ENCODE measurements at places on chromosomes 13 and 19.

GRCh38 chr19:4062419-4063368 lies 4.0 kb downstream of the ZBTB7A start:
- no peak for DNase-seq

GRCh38 chr13:111370570-111371535 lies 50.4 kb downstream of the TEX29 start:
- no peak for DNase-seq

- no peak for DNase-seq
Measured at GRCh38 chr13:66563076-66563475, 667.1 kb downstream of the PCDH9 start.

GRCh38 chr13:30963791-30964190 lies 31.3 kb downstream of the TEX26 start:
- DNase-seq, result no peak

GRCh38 chr13:67228031-67228430 lies 2.1 kb downstream of the PCDH9 start:
- no peak for DNase-seq

DNA sequence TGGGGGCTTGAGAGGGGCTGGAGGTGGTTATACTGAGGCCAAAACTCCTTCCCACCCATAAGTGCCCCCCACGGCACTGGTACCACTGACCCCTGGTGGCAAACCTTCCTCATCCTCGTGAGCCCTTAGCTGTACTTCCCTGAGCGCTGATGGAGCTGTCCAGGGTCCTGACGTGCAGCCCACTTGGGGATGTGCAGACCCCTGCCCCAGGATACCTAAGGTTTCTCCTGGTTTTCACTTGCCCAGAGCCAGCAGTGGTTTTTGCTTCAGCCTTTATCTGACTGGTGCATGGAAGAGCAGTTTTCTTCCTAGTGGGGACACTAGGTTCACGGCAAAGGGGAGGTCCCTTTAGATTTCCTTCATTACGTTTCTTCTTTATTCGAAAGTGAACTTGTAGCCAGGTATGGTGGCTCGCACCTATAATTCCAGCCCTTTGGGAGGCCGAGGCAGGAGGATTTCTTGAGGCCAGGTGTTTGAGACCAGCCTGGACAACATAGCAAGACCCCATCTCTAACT lies 28.7 kb upstream of the KCTD15 start:
- no peak for DNase-seq

DNA sequence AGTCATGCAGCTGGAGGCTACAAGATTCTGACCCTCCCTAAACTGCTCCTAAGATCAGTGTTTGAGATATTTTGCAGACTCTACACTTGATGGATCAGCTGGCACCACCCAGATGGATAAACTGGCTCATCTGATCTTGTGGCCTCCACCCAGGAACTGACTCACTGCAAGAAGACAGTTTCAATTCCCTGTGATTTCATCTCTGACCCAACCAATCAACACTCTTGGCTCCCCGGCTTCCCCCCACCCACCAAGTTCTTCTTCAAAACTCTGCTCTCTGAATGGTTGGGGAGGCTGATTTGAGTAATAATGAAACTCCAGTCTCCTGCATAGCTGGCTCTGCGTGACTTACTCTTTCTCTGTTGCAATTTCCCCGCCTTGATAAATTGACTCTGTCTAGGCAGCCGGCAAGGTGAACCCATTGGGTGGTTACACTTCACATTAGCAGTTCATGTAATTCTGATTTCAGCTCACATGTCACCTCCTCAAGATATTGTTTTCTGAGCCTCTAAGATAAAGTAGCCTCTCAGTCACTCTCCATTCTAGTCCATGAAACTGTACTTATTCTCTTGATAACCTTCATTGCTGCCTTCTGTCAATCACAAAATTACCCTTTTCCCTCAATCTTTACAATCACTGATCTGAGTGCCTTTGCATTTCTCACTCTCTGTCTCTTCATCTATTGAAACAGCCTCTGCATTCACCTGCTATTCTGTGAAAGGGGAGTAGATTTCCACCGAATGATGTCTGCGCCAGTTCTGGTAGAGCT lies 9.9 kb upstream of the FPR3 start:
- DNase-seq, result peak; percentile 85

DNA sequence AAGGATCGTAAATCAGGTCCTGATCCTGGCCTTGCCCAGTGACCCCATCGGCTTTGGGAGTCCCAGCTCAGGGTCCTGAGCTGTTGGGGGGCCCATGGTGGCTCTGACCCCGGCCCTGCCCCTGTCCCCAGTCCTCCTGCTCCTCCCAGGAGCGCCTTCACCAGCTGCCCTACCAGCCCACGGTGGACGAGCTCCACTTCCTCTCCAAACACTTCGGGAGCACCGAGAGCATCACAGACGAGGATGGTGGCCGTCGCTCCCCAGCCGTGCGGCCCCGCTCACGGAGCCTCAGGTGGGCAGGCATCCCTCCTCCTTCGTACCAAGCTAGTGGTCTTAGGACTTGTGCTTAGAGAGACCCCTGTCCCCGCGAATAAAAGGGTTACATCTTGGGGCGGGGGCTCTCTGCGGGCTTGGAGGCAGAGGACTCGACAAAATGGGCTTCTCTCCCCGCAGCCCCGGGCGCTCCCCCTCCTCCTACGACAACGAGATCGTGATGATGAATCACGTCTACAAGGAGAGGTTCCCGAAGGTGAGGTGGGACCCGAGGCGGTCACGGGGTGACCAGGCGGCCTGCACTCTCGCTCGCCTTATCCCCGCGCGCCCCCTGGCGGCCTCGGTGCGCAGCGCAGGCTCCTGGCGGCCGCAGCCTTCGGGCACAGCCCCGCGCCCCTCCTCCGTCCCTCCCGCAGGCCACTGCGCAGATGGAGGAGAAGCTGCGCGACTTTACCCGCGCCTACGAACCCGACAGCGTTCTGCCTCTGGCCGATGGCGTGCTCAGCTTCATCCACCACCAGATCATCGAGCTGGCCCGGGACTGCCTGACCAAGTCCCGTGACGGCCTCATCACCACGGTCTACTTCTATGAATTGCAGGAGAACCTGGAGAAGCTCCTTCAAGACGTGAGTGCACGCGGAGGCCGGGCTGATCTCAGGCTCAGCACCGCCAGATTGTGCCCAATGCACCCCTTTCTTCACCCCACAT lies 9.1 kb downstream of the MAST1 start:
- peak; percentile 80 for DNase-seq

DNA sequence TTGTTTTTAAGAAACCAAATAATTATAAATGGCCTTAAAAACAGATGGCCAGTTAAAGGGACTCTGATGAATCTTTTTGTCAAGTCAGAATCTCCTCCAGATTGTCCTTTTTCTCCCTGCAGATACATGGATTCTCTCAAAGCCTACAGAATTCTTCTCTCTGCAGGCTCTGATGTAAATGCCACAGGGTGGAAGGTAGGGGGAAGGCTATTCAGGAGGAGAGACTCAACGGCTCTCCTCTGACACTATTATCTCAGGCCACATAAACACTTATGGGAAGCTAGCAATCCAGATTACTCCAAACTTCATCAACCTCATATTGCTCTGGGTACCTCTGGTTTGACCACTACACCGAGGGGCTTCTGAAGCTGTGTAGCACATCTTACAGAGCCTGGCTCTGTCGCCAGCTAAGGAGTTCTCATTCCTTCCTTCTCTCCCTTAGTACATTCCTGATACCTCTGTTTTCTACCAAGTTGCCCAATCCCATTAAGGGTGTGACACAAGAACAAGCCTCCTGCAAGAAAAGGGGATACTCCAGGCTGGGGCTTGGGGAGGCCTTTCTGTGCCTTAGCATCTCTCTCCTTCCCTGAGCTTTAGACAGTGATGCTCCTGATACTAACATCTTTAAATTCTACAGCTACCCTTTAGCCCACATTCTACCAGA lies 14.9 kb downstream of the LCP1 start:
- DNase-seq, result no peak

GRCh38 chr19:11699931-11700794 lies 38.6 kb downstream of the ZNF823 start:
- no peak for DNase-seq

- no peak for DNase-seq
Measured at GRCh38 chr13:33480561-33480960, 195.0 kb upstream of the STARD13 start.

DNA sequence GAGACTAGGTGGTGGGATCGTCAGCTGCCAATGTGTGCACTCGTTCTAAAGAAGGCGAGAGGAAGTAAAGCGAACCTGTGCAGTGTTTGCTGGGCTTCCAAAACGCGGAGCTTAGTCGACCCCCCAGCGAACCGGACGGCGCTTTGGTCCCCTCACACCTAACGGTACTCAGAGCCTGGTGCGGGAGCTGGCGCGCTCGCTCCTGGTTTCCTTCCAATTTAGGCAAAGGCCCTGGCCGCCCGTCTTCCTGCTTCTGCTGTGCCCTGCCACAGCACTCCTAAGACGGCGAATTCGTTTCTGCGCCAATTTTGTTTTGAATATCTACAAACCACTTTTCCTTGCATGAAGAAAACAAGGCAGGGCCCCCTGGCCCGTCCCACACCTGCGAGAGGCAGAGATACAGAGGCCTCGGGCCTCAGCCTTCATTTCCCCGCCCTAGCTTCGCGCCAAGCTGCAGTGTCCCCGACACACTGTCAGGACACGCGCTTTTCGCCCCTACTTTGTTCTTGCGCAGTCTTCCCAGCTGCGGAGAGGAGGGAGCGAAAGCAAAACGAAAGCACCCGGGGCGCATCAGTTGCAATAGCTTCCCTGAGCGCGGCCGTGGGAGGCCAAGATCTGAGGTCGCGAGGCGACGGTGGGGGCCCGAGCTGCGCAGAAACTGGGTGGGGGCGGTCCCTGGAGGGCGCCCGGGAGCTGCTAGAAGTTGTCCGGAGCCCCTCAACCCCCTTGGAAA lies 111.9 kb downstream of the KCNRG start:
- DNase-seq, result peak; percentile 65

DNA sequence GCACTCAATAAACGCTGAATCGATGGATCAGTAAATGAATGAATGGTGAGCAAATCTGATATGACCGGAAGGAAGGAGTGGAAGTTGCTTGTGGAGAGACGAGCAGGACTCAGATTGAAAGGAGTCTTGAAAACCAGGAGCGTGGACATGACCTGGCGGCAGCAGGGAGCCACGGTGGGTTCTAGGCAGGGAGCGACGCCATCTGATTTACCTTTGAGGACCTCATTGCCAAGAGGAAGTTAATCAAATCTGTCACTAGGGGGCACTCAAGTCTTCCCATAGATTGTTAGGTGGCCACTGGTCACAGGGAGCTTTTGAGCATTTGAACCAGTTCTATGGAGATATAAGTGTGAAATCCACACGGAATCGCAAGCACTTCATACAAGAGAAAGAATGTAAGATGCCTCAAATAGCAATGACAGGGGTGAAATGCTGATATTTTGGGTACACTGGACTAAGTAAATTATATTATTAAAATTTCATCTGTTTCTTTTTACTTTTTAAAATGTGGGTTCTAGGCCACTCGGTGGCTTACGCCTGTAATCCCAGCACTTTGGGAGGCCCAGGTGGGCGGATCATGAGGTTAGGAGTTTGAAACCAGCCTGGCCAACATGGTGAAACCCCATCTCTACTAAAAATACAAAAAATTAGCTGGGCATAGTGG lies 9.2 kb upstream of the FBN3 start:
- DNase-seq, result peak; percentile 61

- no peak for DNase-seq
Measured at GRCh38 chr13:37113534-37113933, 8.1 kb upstream of the CSNK1A1L start.

- peak; percentile 94 for DNase-seq
Measured at GRCh38 chr19:35612559-35613321, at the start of gene HAUS5. Gene HAUS5, plus strand, starts transcription at chr19:35612735. Its CDS starts 60 bp downstream, at chr19:35612795.

DNA sequence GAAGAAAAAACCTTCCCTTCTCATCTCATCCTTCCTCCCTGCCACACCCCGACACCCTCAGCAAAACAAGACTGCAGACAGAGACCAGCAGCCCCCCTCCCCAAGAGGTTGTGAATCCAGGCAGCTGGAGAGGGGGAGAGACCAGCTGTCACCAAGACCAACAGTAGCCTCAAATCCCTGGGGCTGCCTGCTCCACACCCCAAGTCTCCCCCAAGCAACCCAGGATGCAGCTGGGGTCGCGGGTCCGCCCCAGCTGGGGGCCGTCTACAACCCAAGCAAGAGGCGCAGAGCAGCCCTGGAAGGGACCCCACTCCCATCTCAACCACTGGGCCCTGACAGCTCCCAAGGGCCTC lies 7.1 kb downstream of the KLF16 start:
- DNase-seq, result no peak

- DNase-seq, result no peak
Measured at GRCh38 chr19:6465006-6465405, 935 bp downstream of the CRB3 start.

- no peak for DNase-seq
Measured at GRCh38 chr19:1016647-1017114, 4.2 kb downstream of the TMEM259 start.

GRCh38 chr19:35740108-35740422 lies 2.2 kb downstream of the IGFLR1 start:
- DNase-seq, result no peak

GRCh38 chr13:63983366-63983765 lies 2567.7 kb upstream of the PCDH20 start:
- DNase-seq, result no peak

GRCh38 chr13:72973234-72973633 lies 85.6 kb upstream of the KLF5 start:
- DNase-seq, result no peak

- DNase-seq, result no peak
Measured at GRCh38 chr19:50836543-50837195, 3.3 kb upstream of the KLK15 start.

GRCh38 chr13:21435687-21436151 lies 23.4 kb downstream of the ZDHHC20 start:
- peak; percentile 79 for DNase-seq

DNA sequence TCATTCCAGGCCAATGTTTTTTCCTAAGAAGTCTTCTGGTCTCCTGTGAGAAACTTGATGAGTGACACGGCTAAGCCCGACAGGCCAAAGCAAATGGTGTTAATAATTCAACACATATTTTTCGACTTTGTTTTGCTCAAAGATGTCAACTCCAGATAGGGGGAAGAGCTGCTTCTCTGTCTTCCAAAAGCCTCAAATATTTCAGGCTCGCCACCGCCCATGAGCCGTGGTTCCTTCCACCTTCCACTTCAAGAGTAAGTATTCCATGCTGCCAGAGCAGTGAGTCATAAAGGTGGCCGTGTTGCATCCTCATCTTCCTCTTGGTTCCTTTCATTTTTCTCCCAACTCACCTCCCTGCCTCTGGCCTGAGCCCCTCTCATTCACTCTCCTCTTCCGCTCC lies 272.6 kb downstream of the EFNB2 start:
- DNase-seq, result no peak

- peak; percentile 91 for DNase-seq
Measured at GRCh38 chr19:35124098-35125060, 8.8 kb downstream of the FXYD3 start.

DNA sequence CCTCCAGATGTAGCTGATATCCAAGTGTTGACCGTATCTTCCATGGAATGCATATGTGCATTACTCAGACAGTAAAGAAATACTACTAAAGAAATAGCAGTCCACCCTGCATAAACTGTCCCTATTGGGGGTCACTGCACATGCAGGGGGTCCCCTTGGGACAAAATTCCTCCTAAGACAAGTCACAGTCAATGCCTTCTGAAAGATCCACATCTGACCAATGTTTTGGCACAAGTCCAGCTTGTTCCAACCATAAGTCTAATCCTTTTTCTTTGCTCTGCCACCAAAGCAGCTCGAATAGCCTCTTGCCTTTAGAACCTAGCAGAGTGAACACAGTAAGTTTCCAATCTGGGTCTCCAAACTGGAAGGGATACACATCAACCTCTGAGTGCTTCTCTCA lies 87.9 kb downstream of the DIAPH3 start:
- DNase-seq, result no peak
